ENCODE measurements at places on chromosomes 6 and 20.

GRCh38 chr6:88161940-88162339 is 4.2 kb downstream of the CNR1 start:
- no peak for DNase-seq

GRCh38 chr20:22333885-22334545 is 250.4 kb downstream of the FOXA2 start:
- peak; percentile 56 for DNase-seq

DNA sequence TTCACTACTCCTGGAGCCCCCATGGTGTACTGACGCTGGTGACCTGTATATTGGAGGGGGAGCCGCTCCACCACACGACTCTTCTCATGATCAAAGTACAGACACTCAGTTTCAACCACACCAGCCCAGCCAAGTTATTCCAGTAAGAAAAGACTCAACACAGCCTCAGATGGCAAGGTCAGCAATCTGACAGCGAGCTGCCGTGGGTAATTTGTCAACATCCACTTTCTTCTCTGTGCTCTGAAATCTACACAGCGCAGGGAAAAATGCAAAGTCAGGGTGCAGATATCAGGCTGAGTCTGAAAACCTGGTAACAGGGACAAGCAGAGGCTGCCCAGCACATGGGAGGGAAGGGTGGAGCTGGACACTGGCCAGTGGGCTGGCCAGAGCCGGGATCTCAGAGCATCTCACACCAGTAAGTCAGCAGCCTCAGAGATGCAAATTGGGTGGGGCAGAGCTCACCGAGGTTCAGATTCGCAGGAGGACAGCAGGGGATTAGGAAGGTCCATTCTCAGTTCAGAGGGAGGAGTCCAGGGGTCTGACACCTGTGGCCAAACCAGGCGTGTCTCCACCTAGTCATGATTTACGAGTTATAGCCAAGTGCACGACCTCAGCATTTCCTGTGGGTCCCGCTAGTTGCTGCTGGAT is 44.5 kb upstream of the RPS6KA2 start:
- no peak for DNase-seq

GRCh38 chr6:16739329-16739801 is 21.9 kb downstream of the ATXN1 start:
- DNase-seq: no peak

DNA sequence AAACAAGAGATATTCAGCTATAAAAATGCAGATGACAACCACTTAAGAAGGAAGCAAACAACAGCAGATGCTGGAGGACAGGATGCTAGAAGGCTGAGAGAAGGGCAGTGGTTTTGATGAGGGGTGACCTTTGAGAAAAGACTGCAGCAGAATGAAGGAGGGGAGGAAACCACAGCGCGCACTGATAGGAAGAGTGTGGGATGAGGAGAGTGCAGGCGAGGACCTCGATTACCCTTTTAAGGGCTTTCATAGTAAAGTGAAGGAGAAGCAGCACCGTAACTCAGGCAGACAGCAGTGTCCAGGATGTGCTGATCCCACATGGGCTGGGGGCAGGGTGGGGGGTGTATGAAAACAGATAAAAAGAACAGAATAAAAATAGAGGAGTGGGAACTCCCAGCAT is 19.2 kb downstream of the ZBTB2 start:
- no peak for DNase-seq

DNA sequence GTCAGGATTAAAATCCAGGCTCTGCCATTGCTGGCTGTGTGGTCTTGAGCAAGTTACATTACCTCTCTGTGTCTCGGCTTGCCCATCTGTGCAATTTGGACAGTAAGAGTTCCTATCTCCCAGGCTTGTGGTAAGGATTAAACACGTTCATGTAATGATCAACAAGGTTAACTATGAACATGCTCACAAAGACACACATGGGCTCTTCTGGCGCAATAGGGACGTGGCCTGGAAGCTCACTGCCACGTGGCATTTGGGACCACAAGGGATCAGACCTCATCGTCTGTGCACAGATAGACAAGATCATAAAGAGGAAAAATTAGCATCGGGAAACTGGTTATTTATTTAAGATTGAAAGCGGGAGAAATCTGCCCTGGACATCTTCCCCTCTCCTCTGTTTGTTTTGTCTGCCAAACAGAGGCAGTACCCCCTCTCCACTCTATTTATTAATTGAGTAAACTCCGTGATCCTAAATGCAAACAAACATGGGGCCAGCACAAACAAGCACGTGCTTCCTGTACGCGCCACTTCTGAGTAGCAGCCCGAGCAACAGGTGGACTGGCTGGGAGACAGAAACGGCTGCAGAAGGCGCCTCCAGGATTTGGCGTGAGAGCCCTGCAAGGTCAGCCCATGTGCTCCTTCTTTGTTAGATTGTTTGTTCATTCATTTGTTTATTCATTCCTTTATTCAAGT is 95.0 kb downstream of the CDH26 start:
- DNase-seq: peak; percentile 94

DNA sequence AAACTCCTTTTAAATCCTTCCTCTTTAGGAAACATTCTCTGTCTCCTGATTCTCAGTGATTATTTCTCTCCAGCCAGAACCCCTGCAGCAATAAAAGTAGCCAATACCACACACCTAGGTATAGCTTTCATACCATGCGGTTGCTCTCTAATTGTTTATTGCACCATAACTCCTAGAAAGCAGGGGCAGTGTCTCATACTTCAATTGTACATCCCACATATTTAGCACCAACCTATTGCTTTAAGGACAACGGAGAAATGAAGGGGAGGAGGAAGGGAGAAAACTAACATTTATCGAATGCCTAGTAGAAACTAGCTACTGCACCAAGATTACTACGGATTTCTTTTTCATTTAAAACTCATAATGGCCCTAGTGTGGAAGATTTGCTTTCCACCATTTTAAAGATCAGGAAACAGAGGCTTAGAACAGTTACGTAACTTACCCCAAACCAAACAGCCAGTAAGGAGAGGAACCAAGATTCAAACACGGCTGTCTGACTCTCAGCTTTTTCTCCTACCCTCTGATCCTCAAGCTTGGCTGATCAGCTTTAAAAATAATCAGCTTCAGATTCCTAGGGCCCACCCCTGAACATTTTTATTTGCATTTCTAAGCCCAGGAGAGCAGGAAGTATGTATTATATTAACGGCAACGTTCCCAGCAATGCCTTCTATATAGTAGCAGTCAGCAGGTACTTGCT is 43.4 kb upstream of the ATXN1 start:
- no peak for DNase-seq
